Psoas muscle (tissue), 8 donors: ENCODE measurements at places on chromosomes 7 and 10.

GRCh38 chr10:86423739-86424138, 57.1 kb upstream of the GRID1 start:
- no peak for DNase-seq

GRCh38 chr10:45058992-45059561, 58.4 kb downstream of the ZNF22 start:
- no peak for DNase-seq

- DNase-seq = no peak
Measured at GRCh38 chr7:131152766-131153165, 174.9 kb upstream of the MKLN1 start.

- no peak for DNase-seq
Measured at GRCh38 chr10:71089162-71089561, 123.2 kb upstream of the UNC5B start.

GRCh38 chr7:103944230-103944900, 45.1 kb downstream of the RELN start:
- DNase-seq = no peak

DNA sequence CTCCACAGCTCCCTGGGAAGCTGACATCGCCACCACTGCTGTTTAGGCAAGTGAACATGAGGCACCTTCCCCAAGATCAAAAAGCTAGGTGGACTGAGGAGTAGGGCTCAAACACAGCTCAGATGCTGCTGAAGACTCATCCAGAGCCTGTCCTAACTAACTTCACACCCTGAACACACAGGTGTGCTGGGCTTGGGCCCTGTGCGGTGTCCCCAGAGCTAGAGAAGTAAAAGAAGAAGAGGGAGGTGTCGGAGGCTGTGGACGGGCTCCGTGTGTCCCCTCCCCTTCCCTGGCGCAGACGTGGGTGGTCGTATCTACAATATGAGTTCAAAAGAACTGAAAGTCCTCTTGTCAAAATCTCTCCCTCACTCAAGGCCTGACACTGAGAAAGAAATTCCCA, 373.4 kb upstream of the MGMT start:
- no peak for DNase-seq

GRCh38 chr7:158488181-158488971, 99.2 kb downstream of the PTPRN2 start:
- DNase-seq = no peak

- no peak for DNase-seq
Measured at GRCh38 chr7:138838166-138838565, 40.2 kb upstream of the ATP6V0A4 start.

- DNase-seq = no peak
Measured at GRCh38 chr7:55575733-55576132, 3.4 kb upstream of the VOPP1 start.

- no peak for DNase-seq
Measured at GRCh38 chr7:44945479-44945878, 33.3 kb downstream of the MYO1G start.

DNA sequence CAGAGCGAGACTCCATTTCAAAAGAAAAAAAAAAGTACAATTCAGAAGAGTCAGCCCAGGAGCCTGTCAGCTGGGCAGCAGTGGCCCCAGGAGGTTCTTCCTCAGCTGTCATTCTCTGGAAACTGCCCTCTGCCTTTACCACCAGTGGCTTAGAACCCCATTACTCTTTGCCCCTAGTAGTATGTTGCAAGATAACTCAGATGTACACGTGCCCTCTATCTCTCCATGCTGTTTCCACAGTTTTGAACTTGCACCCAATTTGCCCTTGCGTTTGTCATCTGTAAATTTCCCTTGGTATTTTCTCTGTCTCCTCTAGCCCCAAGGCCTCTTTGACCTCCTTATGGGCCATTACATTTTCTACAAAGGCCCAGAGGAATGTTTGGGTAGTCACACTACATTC, 56.7 kb upstream of the PRKAR2B start:
- DNase-seq = no peak

- DNase-seq = no peak
Measured at GRCh38 chr10:108840944-108841343, 1082.4 kb downstream of the XPNPEP1 start.

GRCh38 chr10:110118891-110119621, 88.3 kb upstream of the MXI1 start:
- DNase-seq = no peak

GRCh38 chr7:91609525-91609924, 271.0 kb downstream of the MTERF1 start:
- no peak for DNase-seq

- no peak for DNase-seq
Measured at GRCh38 chr10:95477175-95477520, 84.0 kb downstream of the SORBS1 start.

- DNase-seq = no peak
Measured at GRCh38 chr7:7812112-7812511, 93.7 kb upstream of the RPA3 start.

GRCh38 chr7:158266426-158266816, 321.2 kb downstream of the PTPRN2 start:
- DNase-seq = peak; percentile 13

GRCh38 chr10:105017116-105017515, 376.0 kb downstream of the SORCS3 start:
- DNase-seq = no peak

DNA sequence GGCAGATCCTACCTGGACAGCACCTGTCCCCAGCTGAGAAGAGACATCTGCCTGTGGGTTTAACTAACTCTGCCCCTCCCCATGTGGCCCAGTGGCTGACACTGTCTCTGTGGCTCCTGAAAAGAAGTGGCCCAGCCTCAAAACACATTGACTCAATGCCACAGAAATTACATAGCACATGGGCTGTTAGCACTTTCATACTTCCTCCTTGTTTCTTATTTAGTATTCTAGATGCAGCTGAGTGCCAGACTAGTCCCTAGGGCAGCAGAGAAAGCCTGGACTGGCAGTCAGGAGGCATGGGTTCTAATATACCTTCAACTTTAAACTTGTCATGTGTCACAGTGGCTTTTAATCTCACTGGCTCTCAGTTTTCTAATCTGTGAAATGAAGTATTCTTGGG, 171.0 kb downstream of the TRIL start:
- DNase-seq = no peak

GRCh38 chr7:32958046-32959025, 1.1 kb downstream of the FKBP9 start:
- DNase-seq = peak; percentile 80

GRCh38 chr10:23433701-23434100, 5.2 kb upstream of the OTUD1 start:
- DNase-seq = no peak

- no peak for DNase-seq
Measured at GRCh38 chr7:33748793-33749192, 156.5 kb upstream of the BMPER start.

DNA sequence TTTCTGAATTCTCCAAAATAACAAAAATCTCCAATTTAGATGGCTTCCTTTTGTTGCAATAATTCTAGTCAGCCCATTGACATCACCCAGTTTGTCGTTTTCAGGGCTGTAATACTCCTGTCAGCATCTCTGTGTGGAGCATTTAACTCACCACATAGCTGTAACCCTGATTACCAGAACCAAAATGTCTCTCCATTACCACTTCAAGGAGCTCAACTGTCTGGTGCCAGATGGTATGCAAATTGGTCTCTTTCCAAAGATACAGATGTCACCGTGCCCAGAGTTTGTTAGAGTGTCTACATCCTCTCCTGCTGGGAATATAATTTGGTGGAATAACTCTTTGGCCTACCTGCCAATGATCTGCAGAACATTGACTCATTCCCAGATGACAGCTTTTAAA, 350.3 kb upstream of the POT1 start:
- no peak for DNase-seq

GRCh38 chr7:27576360-27576944, 86.2 kb downstream of the HIBADH start:
- DNase-seq = no peak

- no peak for DNase-seq
Measured at GRCh38 chr7:102856036-102856435, 56.8 kb upstream of the LRRC17 start.

GRCh38 chr7:135670179-135670578, 7.9 kb downstream of the STMP1 start:
- DNase-seq = no peak

GRCh38 chr10:59099481-59099880, 77.0 kb upstream of the PHYHIPL start:
- no peak for DNase-seq

- DNase-seq = no peak
Measured at GRCh38 chr10:98013122-98013521, 17.3 kb downstream of the CRTAC1 start.

GRCh38 chr10:115861455-115861854, 411.6 kb downstream of the GFRA1 start:
- no peak for DNase-seq

- peak; percentile 37 for DNase-seq
Measured at GRCh38 chr7:106139265-106140251, 27.4 kb upstream of the SYPL1 start.

DNA sequence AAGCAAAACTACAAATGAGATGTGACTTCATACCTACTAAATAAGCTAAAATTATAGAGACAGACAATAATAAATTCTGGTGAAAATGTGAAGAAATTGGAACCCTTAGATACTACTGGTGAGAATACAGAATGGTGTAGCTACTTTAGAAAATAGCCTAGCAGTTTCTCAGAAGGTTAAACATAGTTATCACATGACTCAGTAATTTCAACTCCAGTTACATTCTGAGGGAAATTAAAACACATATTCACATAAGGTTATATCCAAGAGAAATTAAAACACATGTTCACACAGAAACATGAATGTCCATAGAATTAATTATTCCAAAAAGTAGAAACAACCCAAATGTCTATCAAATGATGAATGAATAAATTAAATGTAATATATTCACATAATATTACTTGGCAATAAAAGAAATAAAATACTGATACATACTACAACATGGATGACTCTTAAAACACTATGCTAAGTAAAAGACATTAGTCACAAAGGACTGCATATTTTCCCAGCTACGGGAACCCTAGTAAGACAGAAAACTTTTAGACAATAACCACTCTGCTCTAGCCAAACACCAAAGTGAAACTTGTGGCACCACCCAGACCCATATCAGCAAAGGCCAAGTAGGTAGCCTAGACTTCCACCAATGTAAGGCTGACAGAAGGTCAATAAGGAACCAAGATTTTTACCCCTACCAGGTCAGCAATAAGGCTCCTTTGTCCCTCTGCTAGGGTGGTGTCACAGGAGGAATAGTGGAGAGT, 25.1 kb downstream of the SLC25A40 start:
- no peak for DNase-seq

GRCh38 chr10:126068322-126068721, 172.0 kb downstream of the FANK1 start:
- no peak for DNase-seq

DNA sequence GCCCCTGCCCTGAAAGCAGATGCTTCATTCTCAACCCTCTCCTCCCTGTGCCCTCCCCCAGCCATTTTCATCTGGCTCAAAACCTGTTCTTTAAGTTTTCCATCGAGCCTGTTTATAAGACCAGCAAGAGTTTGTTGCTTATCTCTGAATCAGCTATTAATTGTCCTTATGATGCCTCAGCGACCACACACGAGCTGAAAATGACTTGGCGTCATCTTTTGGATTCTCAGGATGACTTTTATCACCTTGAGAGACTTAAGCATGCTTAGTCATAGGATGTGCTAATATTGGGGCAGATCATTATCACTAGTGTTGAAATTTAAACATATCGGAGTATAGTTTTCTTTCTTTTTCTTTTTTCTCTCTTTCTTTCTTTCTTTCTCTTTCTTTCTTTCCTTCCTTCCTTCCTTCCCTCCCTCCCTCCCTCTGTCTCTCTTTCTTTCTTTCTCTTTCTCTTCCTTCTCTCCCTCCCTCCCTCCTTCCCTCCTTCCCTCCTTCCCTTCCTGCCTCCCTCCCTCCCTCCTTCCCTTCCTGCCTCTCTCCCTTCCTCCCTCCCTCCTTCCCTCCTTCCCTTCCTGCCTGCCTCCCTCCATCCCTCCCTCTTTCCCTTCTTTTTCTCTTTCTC, 184.5 kb downstream of the PHTF2 start:
- DNase-seq = no peak

GRCh38 chr7:92723205-92723604, 113.2 kb downstream of the CDK6 start:
- no peak for DNase-seq

DNA sequence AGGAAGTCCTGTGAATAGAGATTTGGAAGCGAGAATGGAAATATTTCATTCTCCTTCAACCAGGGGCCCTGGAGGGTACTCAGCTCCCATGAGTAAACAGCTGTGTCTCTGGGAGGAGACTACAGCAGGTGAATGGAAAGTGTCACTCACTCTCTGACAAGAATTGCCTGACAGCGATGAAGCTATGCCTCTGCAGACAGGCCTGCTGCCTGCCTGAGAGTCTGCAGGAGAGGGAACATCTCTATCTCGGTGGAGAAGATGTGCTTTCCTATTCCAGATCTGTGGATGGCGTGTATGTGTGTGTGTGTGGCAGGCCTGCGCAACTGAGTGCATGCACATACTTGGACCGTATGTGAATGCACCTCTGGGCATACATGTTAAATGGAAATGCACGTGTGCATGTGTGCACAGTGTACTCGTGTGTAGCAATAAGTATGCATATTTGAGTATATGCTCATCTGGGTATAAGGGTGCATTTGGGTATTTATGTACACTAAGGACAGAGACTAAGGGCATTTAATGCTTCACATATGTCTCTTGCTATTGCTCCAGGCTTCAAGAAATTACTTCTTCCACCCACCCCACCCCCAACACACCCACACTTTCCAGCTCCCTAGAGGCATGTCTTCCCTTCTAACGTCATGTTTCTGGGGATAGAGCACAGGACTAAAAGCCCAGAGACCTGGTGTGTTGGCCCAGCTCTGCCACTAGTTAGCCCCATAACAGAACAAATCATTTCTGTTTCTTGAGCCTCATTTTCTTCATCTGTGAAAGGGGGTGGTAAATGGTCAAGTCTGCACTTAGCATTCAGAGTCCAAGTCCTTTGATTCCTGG, 4.6 kb upstream of the ADCYAP1R1 start:
- DNase-seq = no peak

DNA sequence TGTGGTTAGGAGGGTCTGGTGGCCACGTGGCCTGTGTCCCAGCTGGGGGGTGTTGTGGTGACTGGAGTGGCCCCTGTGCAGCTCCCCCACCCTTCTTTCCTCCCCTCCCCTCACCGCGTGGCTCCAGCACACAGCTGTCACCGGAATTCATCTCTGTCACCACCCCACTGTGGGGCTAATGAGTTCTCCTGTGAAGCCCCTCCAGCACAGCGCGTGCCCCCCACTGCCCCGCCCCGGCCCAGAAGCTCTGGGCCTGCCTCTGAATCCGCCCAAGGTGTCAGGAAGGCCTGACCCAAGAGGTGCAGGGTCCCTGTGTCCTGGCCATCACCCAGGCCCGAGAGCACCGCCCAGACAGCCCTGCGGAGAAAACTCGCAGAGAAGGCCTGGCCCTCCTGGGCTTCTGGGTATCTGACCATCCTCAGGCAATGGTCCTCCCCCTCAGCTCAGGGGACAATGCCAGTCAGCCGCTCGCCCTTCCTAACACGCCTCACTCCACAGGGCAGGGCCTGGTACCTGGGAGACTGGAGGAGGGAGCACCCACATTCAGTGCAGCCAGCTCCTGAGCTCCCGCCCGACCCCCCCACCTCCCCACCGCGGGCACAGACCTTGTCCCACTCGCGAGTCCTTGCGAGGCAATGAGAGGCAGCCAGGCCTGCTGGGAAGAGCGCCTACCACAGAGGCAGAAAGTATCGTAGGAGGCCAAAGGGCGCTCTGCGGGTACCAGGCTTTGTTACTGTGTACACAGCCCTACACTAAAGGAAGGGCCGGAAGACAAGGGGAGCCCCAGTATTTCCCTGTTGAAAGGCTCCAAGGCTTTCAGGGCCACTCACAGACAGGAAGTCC, 38.2 kb downstream of the GBX1 start:
- no peak for DNase-seq

GRCh38 chr10:111113961-111114757, 37.3 kb downstream of the ADRA2A start:
- no peak for DNase-seq

- DNase-seq = no peak
Measured at GRCh38 chr10:17227367-17228090, 512 bp upstream of the VIM start.
